ENCODE measurements at places on chromosomes 1 and 21. TPM values are rescaled to one million over a fixed set of nuclear protein-coding genes. Genes with fewer than 3 reads are reported as not detected.

NECTIN4 gene
- 126 TPM for total RNA-seq

GRCh38 chr1:86247597-86248279 lies 91.2 kb upstream of the COL24A1 start:
- H3K27ac ChIP-seq, result no peak overlapping the region
- H3K27me3 ChIP-seq, result no peaks in the 10 kb centered on the region

DNA sequence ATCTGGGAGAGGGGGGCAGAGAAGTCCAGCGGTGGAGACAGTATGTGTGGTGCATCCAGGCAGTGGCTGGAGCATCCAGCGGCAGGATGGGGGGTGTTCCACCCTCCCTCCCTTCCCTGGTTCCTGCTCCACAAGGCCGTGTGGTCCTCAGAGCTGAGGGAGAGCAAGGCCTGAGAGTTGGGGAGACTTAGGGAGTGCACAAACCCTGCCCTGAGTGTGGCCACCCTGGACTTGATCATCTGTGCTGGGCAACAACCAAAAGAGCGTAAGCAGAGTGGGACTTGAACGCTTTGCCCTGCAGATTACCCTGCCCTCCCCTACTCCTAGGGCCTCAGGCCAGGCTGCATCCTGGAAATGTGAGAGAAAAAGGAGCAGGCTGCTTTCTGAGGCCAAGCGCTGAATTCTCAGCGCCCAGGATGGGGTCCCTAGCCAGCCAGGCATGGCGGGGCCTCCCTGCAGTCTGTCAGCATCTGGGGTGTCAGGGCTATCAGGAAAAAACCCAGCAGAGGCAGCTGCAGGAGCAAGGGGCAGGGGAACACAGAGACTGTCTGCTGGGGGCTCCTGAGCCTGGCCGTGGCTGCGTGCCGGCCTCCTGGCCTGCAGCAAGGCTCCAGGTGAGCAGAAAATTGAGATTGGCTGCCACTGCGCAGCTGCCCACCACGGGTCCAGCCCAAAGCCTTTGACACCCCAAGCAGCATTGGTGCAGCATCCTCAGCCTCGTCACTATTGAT lies 266.2 kb downstream of the NPHP4 start:
- peaks cover 3% of the 10 kb centered on the region for H3K4me1 ChIP-seq
- peaks cover 24% of the 10 kb centered on the region for H3K27me3 ChIP-seq
- H3K36me3 ChIP-seq, result no peaks in the 10 kb centered on the region
- DNase-seq, result peak; percentile 53
- no peak overlapping the region for H3K27ac ChIP-seq
- H3K4me3 ChIP-seq, result no peak overlapping the region

DNA sequence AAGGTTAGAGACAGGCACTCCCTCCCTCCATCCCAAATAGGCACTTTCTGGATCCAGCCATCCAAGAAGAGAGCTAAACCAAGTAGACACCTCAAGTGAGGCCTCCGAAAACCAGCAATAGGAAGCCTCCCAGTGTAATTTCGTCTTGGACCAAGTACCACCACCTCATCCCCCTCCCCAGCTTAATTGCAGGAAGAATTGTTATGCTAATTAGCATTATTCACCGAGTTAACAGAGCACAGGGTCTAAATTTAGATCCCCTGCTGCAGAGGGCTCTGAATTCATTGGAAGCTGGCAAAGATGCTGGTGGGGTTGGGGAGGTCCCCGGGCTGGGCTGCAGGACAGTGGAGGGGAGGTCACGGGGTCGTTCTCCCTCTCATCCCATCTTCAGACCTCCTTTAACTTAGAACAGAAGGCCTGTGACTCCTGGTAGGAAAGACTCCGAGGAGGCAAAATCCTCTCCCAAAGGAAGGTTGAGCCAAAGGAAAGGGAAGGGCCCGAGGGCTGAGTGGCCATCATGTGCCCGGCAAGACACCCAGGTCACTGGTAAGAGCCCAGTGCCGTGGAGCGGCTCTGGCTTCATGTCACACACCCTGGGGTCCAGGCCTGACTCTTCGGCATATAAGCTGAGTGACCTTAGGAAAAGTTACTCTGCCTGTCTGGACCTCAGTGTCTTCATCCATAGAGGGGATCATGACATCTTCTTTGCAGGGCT lies 209.2 kb upstream of the GRIK3 start:
- H3K4me3 ChIP-seq, result no peak overlapping the region
- H3K36me3 ChIP-seq, result no peaks in the 10 kb centered on the region
- no peak overlapping the region for H3K27ac ChIP-seq
- H3K4me1 ChIP-seq, result no peaks in the 10 kb centered on the region
- DNase-seq, result no peak
- peaks cover 40% of the 10 kb centered on the region for H3K27me3 ChIP-seq

- peaks cover 25% of the 10 kb centered on the region for H3K4me1 ChIP-seq
- no peak for DNase-seq
- H3K4me3 ChIP-seq, result no peak overlapping the region
- peaks cover 28% of the 10 kb centered on the region for H3K27me3 ChIP-seq
- no peak overlapping the region for H3K27ac ChIP-seq
Observed at GRCh38 chr1:21626921-21627339, 42.2 kb downstream of the RAP1GAP start.

DNA sequence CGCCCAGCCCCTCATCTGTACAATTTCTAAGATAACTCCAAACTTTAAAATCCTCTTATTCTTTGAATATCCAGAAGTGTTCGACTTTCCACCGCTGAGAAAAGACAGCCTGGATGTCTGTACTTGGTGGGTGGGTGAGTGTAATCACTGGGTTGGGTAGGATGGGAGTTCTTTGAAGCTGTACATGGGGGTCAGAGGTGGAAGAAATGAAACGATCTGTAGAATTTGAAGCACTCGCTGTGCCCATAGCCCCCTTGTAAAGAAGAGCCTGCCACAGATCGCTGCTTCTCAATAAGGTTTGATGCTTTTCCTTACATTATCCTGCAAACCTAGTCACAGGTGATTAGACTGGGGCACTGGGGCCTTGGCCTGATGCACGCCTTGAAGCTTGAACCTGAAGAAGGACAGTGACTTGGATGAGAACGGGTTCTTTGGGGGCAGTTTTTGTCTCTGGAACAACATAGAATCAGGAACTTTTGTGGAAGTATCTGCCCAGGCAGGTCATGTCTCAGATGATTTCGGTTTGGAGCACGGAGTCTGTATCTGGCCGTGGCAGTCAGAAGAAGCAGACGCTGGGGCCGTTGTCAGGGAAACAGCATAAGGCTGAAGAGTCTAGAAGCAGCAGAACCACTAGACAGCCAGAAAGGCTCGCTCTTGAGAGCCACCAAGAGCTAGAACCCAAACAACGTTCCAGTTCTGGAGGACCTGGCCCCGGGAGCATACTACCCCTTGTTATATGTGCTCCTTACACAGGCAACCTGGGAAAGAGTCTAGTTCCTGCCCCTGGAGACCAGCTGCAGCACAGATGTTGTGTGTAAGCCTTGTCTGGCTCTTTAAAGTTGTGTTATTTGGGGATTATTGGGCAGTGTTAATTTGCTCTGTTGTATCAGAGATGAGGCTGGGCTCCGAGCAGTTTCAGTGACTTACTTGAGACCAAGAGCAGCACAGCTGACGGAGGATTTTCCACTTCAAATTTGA lies 45.1 kb upstream of the SCCPDH start:
- no peak overlapping the region for H3K27ac ChIP-seq
- no peak for DNase-seq
- H3K36me3 ChIP-seq, result no peaks in the 10 kb centered on the region
- H3K27me3 ChIP-seq, result no peaks in the 10 kb centered on the region
- no peaks in the 10 kb centered on the region for H3K4me1 ChIP-seq

DNA sequence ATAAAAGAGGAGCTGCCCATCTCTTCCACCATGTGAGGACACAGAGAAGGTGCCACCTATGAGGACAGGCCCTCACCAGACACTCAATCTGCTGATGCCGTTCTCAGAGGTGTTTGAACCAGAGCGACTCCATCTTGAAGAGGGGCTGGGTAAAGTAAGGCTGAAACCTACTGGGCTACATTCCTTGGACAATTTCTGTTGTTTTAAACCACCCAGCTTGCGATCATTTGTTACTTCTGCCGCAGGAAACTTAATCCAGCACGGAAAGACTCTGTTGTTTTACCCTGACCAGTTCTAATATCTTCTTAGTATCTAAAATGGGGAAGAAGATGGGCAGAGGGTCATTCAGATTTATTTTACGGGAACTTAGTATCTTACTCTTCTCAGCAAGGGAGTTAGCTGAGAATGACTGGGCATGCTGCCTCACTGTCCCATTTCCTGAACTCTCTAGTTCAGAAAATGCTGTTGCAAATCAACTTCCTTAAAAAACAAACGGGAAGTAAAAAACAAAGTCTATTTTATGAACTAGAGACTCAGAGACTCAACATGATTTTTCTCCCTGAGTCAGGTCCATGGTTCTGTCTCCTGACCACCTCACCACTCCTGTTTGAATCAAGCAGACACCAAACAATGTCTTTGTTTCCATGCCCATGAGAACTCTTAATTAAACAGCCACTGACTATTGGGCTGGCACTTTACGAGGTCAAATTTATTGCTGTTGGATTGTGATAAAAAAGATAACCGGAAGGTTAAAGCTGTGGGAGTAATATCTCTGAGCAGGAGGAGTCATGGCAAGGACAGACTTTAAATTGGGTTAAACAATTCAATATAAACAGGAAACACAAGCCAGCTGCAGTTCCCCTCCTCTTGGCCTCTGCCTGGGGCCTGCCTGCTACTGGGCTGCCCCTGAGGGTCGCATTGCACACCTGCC lies 23.8 kb upstream of the IFNAR1 start:
- no peak for DNase-seq
- H3K27ac ChIP-seq, result peak overlapping the region; percentile 59
- H3K27me3 ChIP-seq, result no peaks in the 10 kb centered on the region
- H3K36me3 ChIP-seq, result peaks cover 7% of the 10 kb centered on the region
- no peak overlapping the region for H3K4me3 ChIP-seq
- H3K4me1 ChIP-seq, result peaks cover 19% of the 10 kb centered on the region

- DNase-seq, result no peak
- H3K4me3 ChIP-seq, result no peak overlapping the region
- no peak overlapping the region for H3K27ac ChIP-seq
Observed at GRCh38 chr1:223068900-223069665, 74.0 kb downstream of the TLR5 start.

- no peaks in the 10 kb centered on the region for H3K4me1 ChIP-seq
- DNase-seq, result no peak
- H3K36me3 ChIP-seq, result no peaks in the 10 kb centered on the region
- no peaks in the 10 kb centered on the region for H3K27me3 ChIP-seq
- H3K4me3 ChIP-seq, result no peak overlapping the region
- H3K27ac ChIP-seq, result no peak overlapping the region
Observed at GRCh38 chr1:210822932-210823331, 311.0 kb downstream of the KCNH1 start.

CDK18 gene
- 6.1 TPM for total RNA-seq

KRTAP13-2 gene
- not detected for total RNA-seq

DNA sequence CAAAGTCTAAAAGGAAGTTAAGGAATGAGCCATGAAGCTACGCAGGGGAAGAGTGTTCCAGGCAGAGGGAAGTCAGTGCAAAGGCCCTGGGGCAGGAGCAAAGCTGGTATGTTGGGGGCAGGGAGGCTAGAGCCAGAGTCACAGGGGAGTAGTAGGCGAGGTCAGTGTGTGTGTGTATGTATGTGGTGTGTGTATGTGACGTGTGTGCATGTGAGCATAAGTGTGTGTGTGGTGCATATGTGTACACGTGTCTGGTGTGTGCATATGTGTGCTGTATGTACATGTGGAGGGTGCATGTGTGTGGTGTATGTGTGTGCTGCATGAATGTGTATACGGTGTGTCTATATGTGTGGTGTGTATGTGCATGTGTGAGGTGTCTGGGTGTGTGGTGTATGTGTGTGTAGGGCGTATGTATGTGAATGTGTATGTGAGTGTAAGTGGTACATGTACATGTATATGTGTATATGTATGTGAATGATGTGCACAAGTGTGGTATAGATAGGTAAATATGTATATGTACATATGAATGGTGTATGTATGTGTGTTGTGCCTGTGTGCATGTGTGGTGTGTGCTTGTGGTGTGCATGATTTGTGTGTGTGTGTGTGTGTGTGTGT lies 20.8 kb upstream of the NID1 start:
- H3K36me3 ChIP-seq, result no peaks in the 10 kb centered on the region
- H3K27me3 ChIP-seq, result no peaks in the 10 kb centered on the region
- peaks cover 10% of the 10 kb centered on the region for H3K4me1 ChIP-seq
- no peak overlapping the region for H3K27ac ChIP-seq

- no peak overlapping the region for H3K4me3 ChIP-seq
- H3K27ac ChIP-seq, result no peak overlapping the region
- DNase-seq, result no peak
- H3K4me1 ChIP-seq, result peaks cover 52% of the 10 kb centered on the region
- peaks cover 3% of the 10 kb centered on the region for H3K36me3 ChIP-seq
Observed at GRCh38 chr1:1881727-1882126, 9.2 kb downstream of the GNB1 start.

DNA sequence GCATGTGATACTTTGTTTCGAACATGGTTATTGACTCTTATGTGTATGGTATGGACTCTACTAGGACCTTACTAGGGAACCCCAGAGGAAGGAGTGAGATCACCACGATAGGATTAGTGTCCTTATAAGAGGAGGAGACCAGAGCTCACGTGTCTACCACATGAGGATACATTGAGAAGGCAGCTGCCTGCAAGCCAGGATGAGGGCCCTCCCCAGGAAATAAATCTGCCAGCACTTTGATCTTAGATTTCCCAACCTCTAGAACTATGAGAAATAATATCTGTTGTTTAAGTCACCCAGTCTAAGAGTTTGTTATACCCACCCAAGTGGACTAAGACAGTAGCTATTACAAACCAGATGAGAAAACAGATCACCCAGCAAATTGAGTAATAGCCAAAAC lies 559.3 kb upstream of the USP24 start:
- H3K36me3 ChIP-seq, result no peaks in the 10 kb centered on the region
- H3K27me3 ChIP-seq, result no peaks in the 10 kb centered on the region

- no peak for DNase-seq
- H3K27me3 ChIP-seq, result no peaks in the 10 kb centered on the region
- no peaks in the 10 kb centered on the region for H3K36me3 ChIP-seq
- no peak overlapping the region for H3K4me3 ChIP-seq
- H3K27ac ChIP-seq, result no peak overlapping the region
Observed at GRCh38 chr1:198864695-198865094, 225.9 kb downstream of the PTPRC start.

IFFO2 gene
- 515 TPM for total RNA-seq

GRCh38 chr1:40107290-40107959 lies 10.4 kb upstream of the PPT1 start:
- H3K36me3 ChIP-seq, result no peaks in the 10 kb centered on the region
- H3K4me1 ChIP-seq, result peaks cover 7% of the 10 kb centered on the region
- H3K4me3 ChIP-seq, result no peak overlapping the region
- H3K27me3 ChIP-seq, result no peaks in the 10 kb centered on the region

DPYD gene
- total RNA-seq, result 31.9 TPM

MFAP2 gene
- total RNA-seq, result 8.3 TPM

- H3K27ac ChIP-seq, result no peak overlapping the region
- H3K4me1 ChIP-seq, result no peaks in the 10 kb centered on the region
- H3K4me3 ChIP-seq, result no peak overlapping the region
- H3K27me3 ChIP-seq, result no peaks in the 10 kb centered on the region
- no peak for DNase-seq
- H3K36me3 ChIP-seq, result peaks cover 81% of the 10 kb centered on the region
Observed at GRCh38 chr1:39359028-39359570, 132.3 kb upstream of the BMP8A start.

HSD3B2 gene
- 0.72 TPM for total RNA-seq

DNA sequence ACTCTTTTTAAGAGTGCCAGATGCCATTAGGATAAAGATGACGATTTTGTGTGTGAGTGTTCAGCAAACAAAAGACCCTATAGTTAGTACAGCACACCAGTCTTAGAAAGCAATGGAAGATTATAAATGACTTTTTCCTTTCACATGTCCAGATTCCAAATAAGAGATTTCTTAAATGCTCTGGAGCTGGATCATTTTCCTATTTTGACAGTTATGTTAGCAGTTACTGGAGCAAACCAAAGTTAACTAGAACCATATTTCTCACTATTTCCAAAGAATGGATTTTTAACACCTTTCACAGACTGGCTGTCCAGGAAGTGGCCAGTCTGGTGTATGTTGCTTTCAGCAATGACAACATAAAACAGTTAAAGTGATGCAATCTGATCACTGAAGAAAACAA lies 905.8 kb upstream of the ADGRL2 start:
- H3K36me3 ChIP-seq, result no peaks in the 10 kb centered on the region
- H3K27me3 ChIP-seq, result no peaks in the 10 kb centered on the region
- no peak for DNase-seq

CXADR gene
- 103 TPM for total RNA-seq
